Activated gamma-delta T cell treated with Interleukin-2 at 50 U/mL for 16 hours (primary cell): ENCODE measurements at places on chromosomes 16 and 17.

- DNase-seq: no peak
These were observed 56.4 kb downstream of the WWOX start for GRCh38 chr16:78155791-78156345.

- DNase-seq: no peak
These were observed 8.1 kb upstream of the EFCAB13 start for GRCh38 chr17:47315451-47316266.

- no peak for DNase-seq
These were observed 31.1 kb upstream of the JPH3 start for GRCh38 chr16:87570938-87571867.

DNA sequence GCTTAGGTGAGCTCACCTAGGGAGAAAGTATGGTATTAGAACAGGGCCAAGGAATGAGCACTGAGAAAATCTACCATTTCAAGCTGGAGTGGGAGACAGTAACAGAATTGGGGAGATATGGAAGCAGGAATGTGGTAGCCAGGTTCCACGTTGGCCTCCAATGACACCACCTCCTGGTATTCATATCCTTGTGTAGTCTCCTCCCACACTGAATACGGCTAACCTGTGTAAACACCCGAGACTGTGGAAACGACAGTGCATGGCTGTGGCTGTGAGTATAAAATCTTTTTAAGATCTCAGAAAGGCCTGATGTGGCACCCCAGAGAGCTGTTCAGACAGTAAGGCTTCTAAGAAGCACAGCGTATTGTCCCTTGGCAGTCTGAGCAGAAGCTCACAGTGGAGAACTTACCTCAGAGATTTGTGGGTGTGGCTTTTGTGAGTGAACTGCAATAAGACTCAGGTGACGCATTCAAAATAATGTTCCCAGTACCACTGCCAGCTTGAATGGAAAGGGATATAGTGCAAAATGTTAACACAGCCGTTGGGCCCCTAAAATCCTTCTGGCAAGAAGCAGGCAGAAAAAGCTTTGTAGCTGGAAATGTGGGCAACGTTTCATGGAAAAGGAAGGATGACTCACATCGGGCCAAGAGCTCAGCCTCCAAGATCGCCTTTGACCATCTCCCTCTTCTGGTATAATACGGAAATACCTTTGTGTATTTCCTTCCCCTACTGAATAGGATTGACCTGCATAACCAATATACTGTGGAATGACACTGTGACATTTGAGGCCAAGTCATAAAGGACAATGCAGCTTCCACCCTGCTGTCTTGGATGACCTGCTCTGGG is 14.4 kb downstream of the SDR42E1 start:
- no peak for DNase-seq

- DNase-seq: no peak
These were observed 17.6 kb downstream of the GTF3C1 start for GRCh38 chr16:27531826-27532800.

DNA sequence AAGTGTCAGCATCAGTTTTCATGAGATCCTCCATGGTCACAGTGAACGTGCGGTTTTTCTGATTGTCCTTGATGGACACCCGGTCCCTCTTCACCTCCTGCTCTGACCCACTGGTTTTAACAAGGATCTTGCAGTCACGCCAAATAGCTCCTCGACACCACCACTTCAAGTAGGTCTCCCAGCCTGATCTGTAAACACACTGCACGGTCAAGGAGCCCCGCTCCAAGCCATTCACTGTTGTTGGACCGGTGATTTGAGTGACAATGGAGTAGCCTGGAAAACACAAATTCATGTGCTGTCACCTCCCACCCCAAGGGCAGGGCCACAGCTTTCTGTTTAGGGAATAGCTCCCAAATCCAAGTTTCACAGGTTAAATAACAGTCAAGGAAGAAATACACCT is 8.2 kb downstream of the CD300LF start:
- no peak for DNase-seq

- no peak for DNase-seq
These were observed 18.9 kb downstream of the ADGRG1 start for GRCh38 chr16:57647136-57647875.

DNA sequence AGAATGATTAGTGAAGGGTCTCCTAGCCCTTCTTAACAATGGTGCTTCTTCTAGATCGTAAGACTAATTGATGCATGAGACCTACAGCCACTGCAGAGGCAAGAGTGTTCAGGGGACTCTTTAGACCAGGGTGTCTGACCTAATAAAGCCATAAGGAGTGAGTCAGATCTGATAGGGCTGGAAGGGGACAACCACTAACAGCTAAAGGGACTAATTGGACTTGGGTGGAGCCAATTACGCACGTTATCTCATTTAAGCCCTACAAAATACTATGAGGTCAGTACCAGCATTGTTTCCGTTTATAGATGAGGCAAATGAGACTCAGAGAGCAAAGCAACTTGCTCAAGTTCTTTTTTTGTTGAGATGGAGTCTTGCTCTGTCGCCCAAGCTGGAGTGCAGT is 14.5 kb upstream of the RNF222 start:
- DNase-seq: no peak

DNA sequence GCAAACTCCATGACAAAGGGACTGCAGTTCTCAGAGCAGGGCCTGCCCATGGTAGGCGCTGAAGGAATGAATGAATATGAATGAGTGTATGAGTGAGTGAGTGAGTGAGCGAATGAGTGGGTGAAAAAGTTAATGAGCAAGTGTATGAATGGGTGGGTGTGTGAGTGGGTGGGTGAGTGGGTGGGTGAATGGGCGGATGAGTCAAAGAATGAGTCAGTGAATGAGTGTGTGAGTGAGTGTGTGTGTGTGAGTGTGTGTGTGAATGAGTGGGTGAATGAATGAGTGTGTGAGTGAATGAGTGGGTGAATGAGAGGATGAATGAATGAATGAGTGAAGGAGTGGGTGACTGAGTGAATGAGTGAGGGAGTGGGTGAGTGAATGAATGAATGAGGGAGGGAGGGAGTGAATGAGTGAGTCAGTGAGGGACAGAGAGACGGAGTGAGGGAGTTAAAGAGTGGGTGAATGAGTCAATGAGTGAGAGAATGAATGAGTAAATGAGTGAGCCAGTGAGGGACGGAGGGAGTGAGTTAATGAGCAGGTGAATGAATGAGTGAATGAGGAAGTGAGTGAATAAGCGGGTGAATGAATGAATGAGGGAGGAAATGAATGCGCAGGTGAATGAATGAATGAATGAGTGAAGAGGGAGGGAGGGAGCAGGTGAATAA is 11.1 kb upstream of the CHMP6 start:
- DNase-seq: no peak
